ENCODE measurements at places on chromosomes 7 and 10.

- peak; percentile 85 for DNase-seq
Observed at GRCh38 chr10:79904671-79905321, 44.1 kb downstream of the SFTPD start.

- DNase-seq = no peak
Observed at GRCh38 chr7:2131341-2131740, 101.4 kb downstream of the MAD1L1 start.

DNA sequence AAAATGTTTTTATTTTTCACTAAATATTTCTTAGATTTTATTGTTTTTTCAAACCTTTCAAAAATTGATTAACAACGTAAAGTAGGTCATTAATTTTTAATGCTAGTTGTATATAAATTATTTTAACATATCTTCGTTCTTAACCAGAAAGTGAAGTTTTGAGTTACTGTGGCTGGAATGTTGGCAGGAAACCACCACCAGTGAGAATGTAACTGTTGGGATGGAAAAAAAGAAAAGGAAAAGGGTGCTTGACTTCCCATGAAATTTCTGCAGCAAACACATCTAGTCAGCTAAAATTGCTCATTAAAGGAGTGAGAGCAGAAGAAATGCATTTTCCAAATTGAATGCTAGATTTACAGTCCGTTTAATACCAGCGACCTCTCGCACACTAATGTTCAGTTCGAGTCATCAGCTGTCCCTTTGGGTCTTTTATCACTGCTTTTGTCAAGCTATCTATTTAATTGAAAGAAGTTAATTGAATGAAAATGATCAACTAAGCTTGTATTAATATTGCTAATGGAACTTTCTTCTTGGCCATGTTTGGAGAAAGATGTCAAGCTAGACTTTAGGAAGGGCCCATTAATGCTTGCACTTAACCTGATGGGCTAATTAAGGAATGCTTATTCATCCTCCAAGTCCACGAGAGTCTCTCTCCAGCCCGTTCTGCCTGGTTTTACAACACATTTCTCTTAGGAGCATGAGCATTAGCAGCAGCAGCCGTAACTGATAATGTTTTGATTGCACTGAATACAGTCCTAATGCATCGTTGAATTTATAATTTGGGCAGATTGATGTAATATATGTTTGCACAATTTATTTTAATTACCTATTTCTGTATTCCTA is 70.1 kb downstream of the UBE3C start:
- no peak for DNase-seq

DNA sequence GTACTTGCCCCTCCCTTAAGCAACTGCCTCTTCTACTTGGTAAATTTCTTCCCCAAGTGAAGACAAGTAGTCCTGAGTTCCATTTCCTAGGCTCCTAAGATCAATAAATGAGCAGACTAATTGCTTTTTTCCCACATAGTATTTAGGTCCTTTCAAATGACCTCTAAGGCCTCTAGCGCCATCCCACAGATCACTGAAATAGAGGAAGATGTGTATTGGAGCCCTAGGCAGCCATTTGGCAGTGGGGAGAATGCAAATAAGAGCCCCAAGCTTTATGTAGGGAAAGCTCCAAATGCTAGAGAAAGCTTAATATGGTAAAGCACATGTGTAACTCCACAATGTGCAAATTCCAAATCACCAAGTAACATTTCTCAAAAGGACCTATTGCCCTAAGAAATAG is 316.5 kb upstream of the PHF14 start:
- no peak for DNase-seq

GRCh38 chr10:132713421-132714095 is 72.4 kb downstream of the NKX6-2 start:
- no peak for DNase-seq

- DNase-seq = no peak
Observed at GRCh38 chr10:133466683-133467275, 13.0 kb downstream of the SCART1 start.

GRCh38 chr7:69445541-69445940 is 152.7 kb upstream of the AUTS2 start:
- DNase-seq = no peak

GRCh38 chr10:79310911-79311573 is 36.2 kb upstream of the PPIF start:
- DNase-seq = no peak

DNA sequence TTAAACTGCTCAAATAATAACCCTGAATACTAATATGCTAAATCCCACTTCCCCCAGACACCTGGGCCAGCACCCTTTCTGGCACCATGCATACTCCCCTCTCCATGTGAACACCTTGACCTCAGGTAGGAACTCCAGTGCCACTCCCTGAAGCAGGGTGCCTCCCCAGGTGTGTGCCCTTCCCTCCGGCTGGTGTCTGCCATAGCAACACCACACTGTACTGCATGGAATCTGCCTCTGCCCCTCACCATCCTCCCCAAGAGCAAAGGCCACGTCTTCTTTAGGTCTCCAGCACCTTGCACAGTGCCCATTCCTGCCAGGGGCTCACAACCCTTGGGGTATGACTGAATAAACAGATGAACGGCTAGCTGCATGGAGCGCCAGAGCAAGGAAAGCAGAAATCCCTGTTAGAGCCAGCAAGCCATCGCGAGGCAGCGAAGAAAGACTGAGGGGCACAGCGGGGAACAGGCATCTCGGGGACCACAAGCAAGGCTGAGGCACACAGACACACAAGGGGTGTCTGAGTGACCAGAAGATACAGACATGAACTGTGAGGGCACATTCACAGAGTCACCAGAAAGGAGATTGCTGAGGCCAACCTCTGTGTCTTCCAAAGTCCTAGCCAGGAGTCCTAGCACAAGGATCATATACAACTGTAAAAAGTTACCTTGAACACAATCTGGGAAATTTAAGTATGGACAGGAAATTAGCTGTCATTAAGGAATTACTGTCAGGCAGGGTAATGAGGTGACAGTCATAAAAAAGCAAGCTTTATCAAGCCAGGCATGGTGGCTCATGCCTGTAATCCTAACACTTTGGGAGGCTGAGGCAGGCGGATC is 25.7 kb downstream of the COBL start:
- DNase-seq = no peak

- DNase-seq = no peak
Observed at GRCh38 chr7:65972976-65973375, 9.0 kb downstream of the GUSB start.

- no peak for DNase-seq
Observed at GRCh38 chr10:62388328-62388727, 14.2 kb downstream of the ZNF365 start.

- DNase-seq = no peak
Observed at GRCh38 chr7:137895301-137896221, 48.8 kb upstream of the DGKI start.

- no peak for DNase-seq
Observed at GRCh38 chr7:152899004-152899403, 139.5 kb downstream of the ACTR3B start.

- no peak for DNase-seq
Observed at GRCh38 chr7:37449621-37450020, 957 bp upstream of the ELMO1 start.

- DNase-seq = peak; percentile 66
Observed at GRCh38 chr7:141012044-141012685, 2.6 kb downstream of the MRPS33 start.

DNA sequence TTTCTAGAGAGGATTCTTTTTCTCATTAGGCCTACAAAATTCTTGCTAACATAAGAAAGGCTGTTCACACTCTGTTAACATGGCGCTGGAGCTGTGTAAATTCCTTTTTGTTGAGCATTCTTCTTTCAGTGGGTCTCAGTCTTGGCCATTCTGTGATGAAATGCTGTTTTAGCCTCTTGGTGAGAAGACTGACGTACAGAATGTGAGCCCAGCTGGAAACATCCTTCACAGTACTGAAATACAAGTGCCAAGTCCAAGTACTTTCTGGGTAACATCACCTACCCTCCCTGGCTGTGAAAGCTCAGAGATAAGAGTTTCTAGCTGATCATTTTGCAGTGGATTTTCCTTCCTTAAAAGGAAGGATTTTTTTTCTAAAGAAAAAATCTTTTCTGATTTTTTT is 231.8 kb downstream of the AHR start:
- peak; percentile 97 for DNase-seq

DNA sequence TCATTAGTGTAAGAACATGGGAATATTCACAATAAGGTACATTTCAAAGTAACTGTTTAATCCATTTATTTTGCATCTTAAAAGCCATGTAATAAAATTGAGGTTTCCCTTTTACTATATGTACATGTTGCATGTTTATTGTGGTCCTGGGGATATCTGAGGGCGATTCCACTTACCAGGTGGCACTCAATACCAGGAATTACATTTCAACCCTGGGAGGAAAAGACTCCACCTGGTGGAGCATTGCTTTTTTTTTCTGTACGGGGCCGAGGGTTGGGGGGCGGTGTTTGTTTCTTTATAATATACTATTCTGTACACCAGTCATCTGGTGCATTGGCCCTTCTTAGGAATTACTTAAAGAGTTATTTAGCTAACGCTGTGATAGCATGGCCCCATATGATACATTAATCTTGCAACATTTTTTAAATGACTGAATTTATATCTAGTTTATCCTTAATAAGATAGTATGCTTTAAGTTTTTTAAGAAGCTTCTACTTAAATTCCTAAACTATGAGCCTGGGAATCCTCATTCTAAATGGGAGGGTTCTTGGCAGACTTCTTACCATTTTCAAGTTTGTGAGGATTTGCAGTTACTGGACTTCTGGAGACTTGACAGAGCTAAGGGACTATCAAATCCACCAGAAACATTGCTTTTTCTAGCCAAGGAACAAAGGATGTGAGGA is 7.2 kb upstream of the HGF start:
- no peak for DNase-seq

DNA sequence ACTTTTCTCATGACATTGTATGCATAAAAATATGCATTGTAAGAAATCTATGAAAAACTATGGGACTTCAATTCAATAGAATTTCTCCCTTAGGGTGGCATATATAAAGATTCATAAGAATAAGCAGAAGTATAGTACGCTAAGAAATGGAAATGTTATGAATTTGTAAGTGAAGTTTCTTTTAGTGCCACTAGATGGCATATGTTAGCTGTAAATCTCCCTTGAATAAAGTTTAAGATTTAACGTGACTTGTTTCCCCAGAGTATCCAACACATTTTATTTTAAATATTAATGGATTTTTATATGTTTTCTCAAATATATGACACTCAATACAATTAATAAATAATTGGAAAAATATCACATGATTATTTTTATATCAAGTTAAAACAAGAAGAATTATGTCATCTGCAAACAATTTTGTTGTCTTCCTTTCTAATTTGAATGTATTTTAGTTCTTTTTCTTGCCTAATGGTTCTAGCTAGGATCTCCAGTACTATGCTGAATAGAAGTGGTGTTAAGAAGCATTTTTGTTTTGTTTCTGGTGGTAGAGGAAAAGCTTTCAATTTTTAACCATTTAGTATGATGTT is 287.2 kb downstream of the HGF start:
- peak; percentile 64 for DNase-seq

- no peak for DNase-seq
Observed at GRCh38 chr7:74617180-74617744, 40.3 kb upstream of the GTF2I start.

- no peak for DNase-seq
Observed at GRCh38 chr10:7486528-7486927, 75.7 kb upstream of the SFMBT2 start.

- no peak for DNase-seq
Observed at GRCh38 chr10:133388236-133388972, 5.6 kb upstream of the MTG1 start.

DNA sequence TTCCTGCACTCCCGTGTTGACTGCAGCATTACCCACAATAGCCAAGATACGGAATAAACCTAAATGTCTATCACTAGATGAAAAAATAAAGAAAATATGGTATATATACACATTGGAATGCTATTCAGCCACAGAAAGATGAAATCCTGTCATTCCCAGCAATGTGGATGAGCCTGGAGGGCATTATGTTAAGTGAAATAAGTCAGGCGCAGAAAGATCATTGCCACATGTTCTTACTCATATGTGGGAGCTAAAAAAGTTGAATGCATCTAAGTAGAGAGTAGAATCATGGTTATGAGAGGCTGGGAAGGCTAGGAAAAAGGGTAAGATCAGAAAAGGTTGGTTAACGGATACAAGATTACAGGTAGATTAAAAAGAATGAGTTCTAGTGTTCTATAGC is 219.1 kb upstream of the MKI67 start:
- DNase-seq = no peak

- DNase-seq = no peak
Observed at GRCh38 chr7:47336472-47337425, 245.2 kb downstream of the TNS3 start.

DNA sequence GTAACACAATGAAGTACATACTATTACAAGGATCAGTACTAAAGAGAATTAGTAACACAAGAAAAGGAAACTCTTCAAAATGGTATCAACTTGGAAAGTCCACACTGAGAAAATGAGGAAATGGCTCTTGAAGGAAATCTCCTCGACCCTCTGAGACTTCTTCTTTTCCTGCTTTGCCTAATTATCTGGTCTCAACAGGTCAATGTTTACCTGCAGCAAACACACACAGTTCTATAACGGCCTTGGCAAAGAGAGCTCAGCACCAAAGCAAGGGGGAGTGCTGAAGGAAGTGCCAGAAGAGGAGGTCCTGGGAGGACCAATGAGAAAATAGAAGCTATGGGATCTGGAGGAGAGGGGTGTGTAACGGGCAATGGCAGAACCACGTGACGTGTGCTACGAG is 21.9 kb downstream of the CHCHD3 start:
- DNase-seq = no peak
